ENCODE measurements at places on chromosomes 6 and 20. TPM values are rescaled to one million over a fixed set of nuclear protein-coding genes. Genes with fewer than 3 reads are reported as not detected.

SIRPG gene
- not detected for total RNA-seq

SLC22A16 gene
- not detected for total RNA-seq

HINT3 gene
- total RNA-seq: 29.3 TPM

C20orf204 gene
- total RNA-seq: 0.75 TPM

ZHX3 gene
- total RNA-seq: 22.5 TPM

HLA-DOB gene
- total RNA-seq: 0.13 TPM

PLCG1 gene
- total RNA-seq: 64.9 TPM

CAGE1 gene
- 0.06 TPM for total RNA-seq

EYA4 gene
- total RNA-seq: 0.12 TPM

OXT gene
- total RNA-seq: not detected

MCM9 gene
- total RNA-seq: 7.5 TPM

PAX1 gene
- total RNA-seq: not detected

All from aortic smooth muscle cell (primary cell).